ENCODE measurements at places on chromosomes 12 and 14.

DNA sequence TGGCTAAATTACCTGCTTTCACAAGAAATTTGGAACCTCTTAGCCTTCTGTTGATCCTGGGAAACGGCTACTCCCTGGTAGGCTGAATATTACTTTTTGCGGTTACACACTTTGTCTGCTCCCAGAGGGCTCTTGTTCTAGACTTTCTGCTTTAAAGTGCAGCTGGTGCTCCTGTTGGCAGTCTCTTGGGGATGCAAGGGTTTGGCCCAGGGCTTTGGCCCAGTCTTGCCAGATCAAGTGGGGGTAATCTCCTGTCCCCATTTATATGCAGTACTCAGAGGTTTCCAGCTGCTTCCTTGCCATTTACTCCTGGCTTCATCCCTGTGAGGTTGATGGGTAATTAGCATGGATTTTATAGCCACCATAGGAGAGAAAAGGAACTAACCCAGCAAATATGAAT is 558.2 kb upstream of the MIS18BP1 start:
- DNase-seq: no peak

GRCh38 chr12:120352117-120352516 is 16.8 kb downstream of the MSI1 start:
- no peak for DNase-seq

DNA sequence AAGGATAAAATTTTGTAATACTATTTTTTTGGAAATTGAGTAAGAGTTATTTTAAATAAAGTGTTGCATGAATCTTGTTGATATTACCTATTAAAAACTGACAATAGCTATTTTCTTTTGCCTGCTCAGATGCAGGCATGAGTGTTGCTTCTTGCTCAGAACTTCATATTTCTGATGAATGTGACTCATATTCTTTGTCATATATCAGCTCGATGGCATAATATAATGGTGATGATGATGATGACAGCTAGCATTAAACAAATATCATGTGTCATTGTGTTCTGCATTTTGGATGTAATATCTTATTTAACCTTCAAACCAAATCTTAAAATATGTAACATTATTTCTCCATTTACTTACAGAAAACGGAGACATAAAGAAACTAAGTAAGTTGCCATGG is 605.5 kb upstream of the FOXG1 start:
- DNase-seq: no peak

DNA sequence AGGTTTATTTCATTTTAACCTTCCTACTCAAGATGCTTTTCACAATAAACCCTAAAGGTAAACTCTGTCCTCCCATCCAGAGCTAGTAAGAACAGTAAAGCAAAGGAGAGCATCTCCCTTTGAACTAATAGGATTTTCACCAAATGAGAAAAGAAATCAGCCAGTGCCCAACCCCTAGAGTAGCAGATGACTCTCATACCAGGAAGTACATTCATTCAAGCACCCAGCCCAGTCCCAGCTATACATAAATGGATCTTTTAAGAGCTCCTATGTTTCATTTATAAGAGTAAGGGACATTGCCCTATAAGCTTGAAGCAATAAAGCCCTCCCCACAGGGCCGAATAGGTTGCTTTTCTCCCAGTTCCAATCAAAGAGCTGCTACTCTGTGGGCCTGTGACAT is 7.6 kb downstream of the BAZ2A start:
- no peak for DNase-seq

- DNase-seq: no peak
Observed at GRCh38 chr14:103868242-103868897, 21.0 kb upstream of the PPP1R13B start.
